ENCODE measurements at places on chromosomes 7 and 10.

DNA sequence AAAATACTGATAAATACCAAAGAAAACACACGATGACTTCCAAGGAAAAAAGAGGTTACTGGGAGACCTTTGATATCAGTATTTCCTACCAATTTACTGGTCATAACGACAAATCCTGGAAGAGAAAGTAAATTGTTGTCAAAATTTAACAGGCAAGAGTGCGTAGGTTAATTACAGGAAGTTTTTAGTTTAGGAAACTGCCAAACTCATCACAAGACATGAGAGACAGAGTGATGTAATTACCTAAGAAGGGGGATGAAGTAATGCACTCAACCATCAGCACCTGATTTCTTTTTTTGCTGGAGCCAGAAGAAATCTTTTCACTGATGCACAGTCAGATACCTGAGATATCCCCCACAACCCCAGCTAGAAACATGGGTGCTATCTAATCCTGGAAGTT is 16.8 kb downstream of the MACC1 start:
- no peak for DNase-seq

DNA sequence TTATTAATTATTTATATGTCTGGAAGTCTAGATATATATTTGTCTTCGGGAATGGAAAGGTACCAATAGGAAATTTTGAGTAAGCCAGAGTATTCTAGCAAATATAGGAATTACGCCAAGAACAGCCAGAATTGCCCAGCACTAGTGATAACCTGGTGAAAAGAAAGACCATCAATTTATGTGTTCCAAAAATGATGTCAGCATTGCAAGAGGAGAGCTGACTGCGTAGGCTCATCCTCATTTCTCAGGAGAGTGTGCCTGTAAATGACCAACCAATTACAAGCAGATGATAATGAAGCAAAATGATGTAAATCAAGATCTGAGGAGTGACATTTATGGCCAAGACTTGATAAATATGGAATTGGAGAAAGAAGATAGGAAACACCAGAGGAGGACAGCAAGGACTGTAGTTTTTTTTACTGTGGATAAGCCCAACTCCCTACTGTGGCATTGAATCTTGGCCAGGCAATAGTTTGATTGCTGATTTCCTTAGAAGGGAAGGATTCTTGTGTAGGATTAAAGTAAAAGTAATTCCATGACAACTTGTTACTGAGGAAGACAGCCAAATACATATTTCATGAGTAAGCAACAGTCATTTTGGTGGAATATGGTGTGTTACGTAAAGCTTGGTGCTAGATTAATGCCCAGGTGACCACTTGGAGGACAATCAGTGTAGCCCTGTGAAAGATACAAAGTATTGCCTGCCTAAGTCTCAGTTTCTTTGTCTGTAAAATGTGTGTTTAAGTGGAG is 590.8 kb downstream of the AUTS2 start:
- DNase-seq: no peak

DNA sequence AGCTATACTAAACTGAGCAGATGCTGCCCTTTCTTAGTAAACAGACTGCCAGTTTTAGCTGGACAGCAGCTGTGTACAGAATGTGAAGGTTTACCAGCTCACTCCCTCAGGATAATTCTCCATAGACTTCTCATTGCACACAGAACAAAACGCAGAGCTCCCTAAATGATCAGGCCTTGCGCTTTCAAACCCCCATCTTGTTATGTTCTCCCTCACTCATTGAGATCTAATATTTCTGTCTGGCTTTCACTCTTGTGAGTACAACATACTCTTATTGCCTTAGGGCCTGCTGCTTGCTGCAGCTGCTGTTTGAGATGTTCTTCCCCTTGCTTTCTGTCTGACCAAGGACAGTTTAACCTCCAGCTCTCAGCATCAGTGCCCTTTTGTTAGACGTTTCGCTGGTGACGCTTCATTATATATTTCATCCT is 17.3 kb downstream of the VWDE start:
- DNase-seq: no peak

GRCh38 chr10:66822801-66823200 is 103.0 kb upstream of the LRRTM3 start:
- no peak for DNase-seq

GRCh38 chr10:49149881-49150280 is 16.1 kb upstream of the FAM170B start:
- no peak for DNase-seq

DNA sequence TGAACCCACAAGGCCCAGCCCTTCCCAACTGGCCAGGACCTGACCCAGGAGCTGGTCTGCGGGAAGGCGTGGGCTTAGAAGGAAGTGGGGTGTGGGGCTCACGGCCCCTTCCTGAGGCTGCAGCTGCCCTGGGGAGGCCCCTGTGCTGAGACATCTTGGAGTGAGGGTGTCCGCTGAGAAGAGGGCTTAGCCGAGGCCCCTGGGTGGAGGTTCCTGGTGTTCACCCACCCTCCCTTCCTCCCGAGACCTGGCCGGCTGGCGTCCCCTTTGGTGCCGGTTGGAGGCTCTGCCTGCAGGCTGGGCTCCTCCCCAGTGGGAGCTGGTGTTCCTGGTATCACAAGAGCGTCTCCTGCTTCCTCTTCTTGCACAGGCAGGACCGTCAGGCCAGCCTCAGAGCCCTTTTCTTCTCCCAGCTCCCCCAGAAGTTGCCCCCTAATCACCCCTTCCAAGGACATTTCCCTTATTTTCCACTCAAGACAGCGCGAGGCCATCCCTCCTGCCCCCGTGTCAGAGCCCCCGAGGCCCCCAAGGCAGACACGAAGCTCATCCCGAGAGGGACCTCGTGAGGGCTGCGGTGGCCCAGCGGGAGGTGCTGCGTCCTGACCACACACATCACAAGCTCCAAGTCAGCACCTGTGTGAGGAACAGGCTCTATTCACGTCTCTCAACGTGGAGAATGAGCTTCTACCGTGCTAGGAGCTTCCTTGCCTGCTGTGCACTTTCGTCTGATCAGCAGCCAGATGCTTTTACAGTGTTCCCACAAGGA is 25.1 kb upstream of the FAM20C start:
- DNase-seq: no peak

DNA sequence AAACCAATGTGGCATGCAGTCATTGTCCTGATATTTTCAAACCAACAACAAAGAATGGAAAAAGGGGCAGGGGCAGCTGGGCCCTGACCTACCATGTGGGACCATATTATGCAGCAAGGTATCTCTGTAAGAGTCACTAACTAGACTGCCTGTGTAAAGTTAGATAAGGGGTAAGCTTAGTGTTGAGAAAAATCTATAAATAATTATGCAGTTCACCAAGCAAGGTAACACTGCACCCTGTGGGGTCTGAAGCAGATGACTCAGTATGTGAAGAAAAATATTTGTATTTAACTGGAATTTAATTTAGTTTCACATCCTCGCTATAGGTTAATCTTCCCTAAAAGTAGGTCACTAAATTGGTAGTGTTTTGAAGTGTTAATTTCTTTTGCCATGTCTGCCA is 99.3 kb downstream of the PPP1R3A start:
- DNase-seq: no peak

DNA sequence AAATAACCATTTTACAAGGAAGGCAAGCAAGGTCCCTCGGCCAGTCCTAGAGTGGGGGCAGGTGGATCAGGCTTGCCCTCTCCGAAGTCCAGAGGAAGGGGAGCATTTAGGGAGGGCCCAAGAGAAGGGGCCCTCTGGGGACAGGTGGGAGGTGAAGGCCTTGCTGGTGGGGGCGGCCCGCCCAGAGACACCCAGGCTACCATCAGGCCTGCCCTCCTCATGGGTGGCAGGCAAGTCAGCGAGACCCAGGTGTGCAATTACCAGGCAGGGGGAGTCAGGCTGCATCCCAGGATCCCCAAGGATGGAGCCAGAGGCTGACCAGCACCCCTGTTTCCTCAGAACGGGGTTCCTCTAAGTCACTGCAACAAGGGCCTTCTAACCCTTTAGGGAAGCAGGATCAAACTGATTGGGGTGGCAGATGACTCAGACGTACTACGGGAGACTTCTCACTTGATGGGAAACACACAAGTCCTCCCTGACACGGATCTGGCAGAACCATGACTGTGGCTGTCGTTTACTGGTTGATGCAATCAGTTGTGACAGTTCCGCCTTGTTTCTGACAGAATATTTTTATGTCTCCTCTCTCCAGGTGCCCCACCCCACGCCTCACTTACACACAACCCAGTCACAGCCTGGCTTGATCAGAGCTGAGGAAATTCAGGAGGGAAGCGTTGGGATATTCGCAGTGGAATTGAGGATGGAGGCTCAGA is 8.2 kb downstream of the LOXL4 start:
- DNase-seq: no peak

DNA sequence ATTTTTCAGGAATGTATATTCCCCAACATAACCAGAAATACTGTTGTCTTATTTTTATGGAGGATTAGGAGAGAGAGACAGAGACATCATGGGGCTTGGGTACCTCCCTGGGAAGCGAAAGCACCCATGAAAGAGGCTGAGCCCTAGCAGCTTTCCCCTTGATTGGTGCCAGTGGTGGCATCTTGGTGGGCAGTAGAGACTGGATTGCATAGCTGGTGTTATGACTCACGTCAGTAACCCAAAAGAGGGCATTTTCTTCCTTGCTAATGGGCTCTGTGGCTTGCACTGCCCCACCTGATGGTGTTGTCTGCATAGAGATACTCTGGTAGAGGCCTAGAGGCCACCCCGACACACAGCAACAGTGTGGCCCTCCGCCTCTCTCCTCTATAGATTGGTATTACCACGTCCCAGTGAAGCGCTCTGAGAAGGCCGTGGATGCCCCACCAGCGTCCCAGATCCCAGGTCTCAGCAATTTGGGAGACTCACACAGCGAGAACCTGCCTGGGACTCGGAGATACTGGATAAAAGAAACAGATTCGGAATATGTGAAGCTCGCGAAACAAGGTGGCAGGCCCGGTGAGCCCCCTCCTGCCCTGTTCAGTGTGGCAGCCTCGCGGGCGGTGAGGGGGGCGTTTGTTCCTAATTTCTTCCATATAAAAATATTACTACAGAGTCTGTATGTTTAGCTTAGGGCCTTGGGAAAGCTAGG is 5.8 kb downstream of the C7orf57 start:
- DNase-seq: no peak

DNA sequence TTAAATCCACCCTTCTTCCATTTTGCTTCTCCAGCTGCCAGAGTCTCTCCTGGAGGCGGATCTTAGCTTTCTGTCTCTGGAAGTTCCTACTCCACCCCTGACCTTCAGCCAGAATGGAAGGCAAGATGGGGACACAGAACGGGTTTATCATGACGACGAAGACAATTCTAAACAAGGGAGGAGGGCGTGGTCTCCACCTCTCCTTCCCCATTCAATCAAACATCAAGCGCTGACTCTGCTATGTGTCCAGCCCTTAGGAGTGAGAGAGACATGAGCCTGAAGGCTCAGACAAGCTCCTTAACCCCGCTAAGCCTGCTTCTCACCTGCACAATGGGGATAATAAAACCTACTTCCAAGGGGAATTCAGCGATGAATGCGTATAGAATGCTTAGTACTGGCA is 3.1 kb downstream of the CYP17A1 start:
- DNase-seq: no peak

GRCh38 chr10:860519-860918 is 71.0 kb downstream of the LARP4B start:
- DNase-seq: no peak
